ENCODE measurements at places on chromosomes 16 and 17.
A peak's percentile ranks its signal among the peaks of the same experiment; 100 is the strongest.

DNA sequence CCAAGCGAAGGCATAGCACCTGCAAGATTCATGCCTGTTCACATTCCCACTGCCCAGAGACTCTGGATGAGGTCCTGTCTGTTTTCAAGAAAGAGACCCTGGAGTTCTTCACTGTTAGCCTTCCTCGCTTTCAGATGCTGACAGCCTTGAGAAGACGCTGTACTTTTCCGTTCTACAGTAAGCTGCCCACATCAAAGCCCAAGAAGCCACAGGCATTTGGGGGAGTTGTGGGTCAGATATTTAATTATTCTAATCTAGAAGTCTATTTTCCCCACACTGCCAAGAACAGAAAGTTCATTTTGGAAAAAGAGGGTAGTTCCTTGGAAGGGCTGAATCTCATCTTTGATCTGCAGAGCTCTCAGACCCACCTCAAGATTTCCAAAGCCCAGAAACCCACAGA, 127.9 kb downstream of the AXIN2 start:
- no peak for DNase-seq

DNA sequence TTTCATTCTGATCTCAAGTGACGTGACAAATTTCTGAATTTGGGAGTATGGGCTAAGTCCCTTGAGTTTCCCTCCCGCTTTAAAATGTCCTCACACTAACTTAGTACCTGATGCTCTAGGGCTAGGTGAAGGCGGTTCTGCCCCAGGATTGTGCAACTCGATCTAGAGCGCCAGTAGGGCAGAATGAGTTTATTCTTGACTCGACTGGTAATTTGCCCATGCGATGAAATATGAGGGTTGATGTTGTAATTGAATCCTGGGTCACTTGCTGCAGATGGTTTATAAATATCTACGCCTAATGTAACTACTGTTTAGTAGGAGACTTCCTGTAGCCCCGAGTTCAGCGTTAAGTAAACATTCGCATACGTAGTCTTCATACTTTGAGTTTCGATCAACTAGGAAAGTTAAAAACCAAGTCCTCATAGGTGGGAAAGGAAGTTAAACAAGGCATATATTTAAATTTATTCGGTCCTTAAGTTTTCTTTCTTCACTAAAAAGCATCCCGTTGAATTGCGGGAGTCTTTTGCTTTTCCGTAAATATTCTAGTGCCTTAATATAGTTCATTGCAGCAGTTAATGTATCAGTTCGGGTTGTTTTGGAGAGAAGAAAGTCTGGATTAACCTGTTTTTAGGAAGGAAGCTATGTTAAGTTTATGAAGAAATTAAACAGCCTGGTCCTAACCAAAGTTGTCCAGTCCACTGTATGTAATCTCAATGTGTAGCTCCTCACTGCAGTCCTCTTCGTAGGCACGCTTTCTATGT, 1.6 kb downstream of the CTCF start:
- DNase-seq, result peak; percentile 29

DNA sequence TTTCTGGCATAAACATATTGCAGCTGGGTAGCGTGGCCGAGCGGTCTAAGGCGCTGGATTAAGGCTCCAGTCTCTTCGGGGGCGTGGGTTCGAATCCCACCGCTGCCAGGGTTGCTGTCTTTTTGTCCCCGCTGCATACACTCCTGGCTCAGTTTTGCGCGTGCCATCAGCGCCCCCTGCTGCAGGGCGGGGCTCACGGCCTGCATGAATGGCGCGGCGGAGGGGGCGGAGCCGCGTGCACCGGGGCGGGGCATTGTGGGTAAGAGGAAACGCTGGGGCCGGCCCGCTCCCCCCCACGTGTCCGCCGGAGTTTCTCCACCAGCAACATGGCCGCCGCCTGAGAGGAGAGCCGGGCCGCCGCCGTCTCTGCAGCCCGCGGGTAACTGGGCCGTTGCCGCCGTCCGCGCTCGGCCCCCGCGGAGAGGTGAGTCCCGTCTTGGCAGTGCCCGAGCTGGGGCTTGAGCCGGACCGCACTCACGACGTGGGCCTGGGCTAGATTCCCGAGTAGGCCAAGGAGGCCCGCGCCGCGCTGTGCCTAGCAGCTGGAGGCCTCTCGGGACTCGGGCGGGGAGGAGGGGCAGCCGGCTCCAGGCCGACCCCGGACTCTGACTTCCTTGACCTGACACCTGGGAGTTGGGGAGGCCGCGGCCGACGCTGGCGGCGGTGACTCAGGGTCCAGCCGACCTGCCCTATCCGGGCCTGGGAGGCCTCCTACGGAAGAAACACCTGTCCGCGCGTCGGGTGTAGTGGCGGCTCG, at the start of gene POLR3E:
Gene POLR3E (plus strand): TSS at position 296 of the 757 bp plus-strand sequence. CDS start 5,560 bp downstream, outside the sequence.
- DNase-seq, result peak; percentile 97

DNA sequence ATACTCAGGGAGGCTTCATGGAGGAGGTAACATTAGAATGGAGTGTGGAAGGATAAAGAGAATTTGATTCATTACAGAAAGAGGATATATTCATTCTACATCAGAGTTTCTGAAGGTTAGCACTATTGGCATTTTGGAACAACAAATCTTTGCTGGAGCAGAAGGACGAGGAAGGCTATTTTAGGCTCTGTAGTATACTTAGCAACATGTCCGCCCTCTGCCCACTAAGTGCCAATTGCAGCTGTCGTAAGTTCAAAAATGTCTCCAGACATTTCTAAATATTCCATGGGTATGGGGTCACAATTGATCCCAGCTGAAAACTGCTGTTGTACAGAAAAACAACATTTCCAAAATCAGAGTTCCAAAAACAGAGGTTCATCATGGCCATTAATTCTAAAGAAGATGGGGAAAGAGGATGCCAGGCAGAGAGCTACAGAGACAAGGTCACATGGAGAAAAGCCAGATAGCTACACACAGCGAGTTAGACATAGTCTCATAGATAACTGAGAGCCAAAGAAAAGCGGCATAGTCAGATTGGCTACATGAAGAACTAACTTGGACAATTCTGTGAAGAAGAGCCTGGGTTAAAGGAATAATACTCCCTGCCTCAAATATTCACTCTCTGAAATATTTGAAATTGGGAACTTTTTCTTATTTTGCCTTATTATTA, 846.4 kb upstream of the CDH8 start:
- DNase-seq, result no peak

GRCh38 chr17:30000755-30001257, 59.4 kb downstream of the EFCAB5 start:
- DNase-seq, result no peak

Measured in CD4-positive, alpha-beta T cell treated with Interleukin-4 for 4 hours (primary cell).